ENCODE measurements at places on chromosomes 2 and 18. TPM values are rescaled to one million over a fixed set of nuclear protein-coding genes. Genes with fewer than 3 reads are reported as not detected.

The ANO7 gene
- polyA plus RNA-seq = 2.5 TPM

The MOGAT1 gene
- polyA plus RNA-seq = 0.27 TPM

The ZC3H8 gene
- polyA plus RNA-seq = 28.7 TPM

The TSPYL6 gene
- polyA plus RNA-seq = 0.13 TPM

The GCG gene
- not detected for polyA plus RNA-seq

The UPP2 gene
- polyA plus RNA-seq = 11.2 TPM

The IGFBP5 gene
- polyA plus RNA-seq = 251 TPM

Data from left kidney (tissue), 8 donors.